Epithelial cell of umbilical artery (primary cell): ENCODE measurements at places on chromosomes 12 and 14. TPM values are rescaled to one million over a fixed set of nuclear protein-coding genes. Genes with fewer than 3 reads are reported as not detected.

SLC10A1 gene
- total RNA-seq, result not detected in 2 replicates

PLCZ1 gene
- total RNA-seq, result under 0.01 TPM in 1 of 2 replicates, not detected in the other

MDGA2 gene
- not detected in 2 replicates for total RNA-seq

KLRC1 gene
- total RNA-seq, result not detected in 2 replicates

RASSF9 gene
- 0.97 and 1.2 TPM in 2 replicates for total RNA-seq
